WTC11 (cell line): ENCODE measurements at places on chromosomes 1 and 21. TPM values are rescaled to one million over a fixed set of nuclear protein-coding genes. Genes with fewer than 3 reads are reported as not detected.

DNA sequence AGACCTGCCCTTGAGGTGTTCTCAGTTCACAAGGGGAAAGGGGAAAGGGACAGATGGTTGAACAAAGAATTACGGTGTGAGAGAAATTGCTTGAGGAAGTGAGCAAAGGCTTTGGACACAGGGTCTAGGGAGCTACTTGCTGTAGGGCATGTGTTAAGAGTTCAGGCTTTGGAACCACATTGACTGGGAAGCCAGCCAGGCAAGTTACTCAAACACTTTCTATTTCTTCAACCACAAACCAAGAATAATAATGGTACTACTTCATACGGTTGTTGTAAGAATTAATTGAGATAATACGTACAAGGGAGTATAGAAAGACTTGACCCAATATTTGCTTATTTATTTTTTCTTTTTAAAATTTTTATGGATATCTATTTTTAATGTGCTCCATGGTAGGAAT lies 26.6 kb downstream of the AK4 start:
- H3K4me1 ChIP-seq: peaks cover 88% of the 10 kb centered on the region
- H3K4me3 ChIP-seq: no peak overlapping the region
- no peak for DNase-seq
- H3K27me3 ChIP-seq: no peaks in the 10 kb centered on the region

DNA sequence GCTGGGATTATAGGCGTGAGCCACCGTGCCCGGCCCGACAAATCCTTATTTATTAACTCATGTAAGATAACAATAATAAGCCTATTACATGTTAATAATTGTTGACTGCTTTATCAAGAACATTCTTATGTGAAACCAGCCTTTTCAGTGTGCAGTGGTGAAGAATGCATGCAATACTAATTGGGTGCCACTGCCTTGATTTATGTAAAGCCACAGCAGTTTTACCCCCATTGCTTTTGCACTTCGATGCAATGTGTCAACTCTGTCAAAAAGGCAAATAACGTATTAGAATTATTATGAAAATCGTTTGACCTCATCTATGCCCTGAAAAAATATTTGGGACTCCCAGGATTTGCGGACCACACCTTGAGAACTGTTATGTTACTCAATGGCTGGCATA lies 18.3 kb downstream of the NPR1 start:
- H3K27me3 ChIP-seq: no peaks in the 10 kb centered on the region
- no peak for DNase-seq
- no peak overlapping the region for H3K4me3 ChIP-seq
- H3K36me3 ChIP-seq: no peaks in the 10 kb centered on the region

DNA sequence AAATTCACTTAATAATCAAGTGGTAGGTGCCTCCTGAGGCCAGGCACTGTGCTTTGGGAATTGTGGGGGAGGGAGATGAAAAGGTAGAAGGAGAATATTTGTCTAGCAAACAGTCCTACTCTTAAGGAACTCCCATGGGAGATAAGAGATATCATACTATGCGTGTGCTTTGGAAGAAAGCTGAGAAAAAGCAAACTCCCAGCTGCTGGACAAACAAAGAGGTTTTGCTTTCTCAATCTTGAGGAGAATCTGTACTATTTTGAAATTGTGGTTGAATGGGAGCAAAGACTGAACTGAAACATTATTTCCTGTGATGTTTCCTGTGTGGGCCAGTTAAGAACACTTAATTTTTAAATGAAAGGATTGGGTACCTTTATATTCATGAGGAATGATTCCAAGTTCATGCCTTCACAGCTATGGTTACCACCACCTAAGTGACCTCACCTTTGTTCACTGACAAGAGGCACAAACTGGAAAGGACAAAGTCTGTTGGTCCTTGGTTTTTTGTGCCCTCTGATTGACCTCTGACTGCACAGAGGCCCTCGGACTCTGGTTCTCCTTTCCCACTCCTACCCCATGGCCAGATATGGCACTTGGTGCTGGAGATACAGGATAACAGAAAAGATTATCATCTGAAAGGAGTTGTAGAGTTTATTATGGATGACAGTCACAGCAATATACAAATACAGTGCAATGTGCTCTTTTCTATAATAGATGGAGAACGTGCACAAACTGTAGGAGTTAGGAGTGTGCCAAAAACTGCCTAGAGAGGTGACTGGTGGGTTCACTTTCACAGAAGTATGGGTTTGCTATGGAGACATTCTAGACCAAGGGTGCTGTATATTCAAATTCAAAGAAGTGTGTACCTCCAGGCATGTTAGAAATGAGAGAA lies 1.6 kb downstream of the CD53 start:
- peaks cover 20% of the 10 kb centered on the region for H3K4me1 ChIP-seq
- no peak for DNase-seq
- no peak overlapping the region for H3K4me3 ChIP-seq

DNA sequence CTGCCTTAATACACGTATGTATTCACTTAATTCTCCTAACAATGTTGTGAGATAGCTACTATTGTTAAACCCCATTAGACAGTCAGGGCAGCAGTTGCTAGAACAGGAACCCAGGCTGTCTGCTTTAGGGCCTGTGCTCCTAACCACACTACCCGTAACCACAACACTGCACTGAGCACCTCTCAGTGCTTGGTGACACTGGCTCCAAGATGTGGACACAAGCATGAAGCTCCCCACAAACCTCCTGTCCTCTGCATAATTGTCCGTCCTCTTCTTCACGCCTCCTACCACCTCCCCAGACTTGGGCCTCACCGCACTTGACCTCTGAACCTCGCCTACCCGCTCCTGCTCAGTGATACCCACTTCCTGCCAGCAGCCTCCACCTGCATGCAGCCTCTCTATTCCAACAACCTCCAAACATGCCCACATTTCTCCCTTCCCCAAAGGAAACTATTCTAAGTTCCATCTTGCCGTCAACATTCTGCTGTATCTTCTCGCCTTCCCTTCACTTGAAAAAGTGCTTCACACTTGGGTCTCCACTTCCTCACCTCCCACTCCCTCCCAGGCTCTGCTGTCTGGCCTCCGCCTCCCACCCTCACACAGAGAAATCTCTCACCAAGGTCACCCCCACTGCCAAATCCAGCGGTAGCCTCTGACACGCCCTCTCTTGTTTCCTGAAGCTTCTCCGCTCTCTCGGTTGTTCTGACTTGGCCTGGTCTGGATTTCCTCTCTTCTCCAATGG lies 14.6 kb upstream of the AHDC1 start:
- no peak for DNase-seq
- peaks cover 15% of the 10 kb centered on the region for H3K27me3 ChIP-seq
- H3K4me1 ChIP-seq: peaks cover 26% of the 10 kb centered on the region
- no peaks in the 10 kb centered on the region for H3K36me3 ChIP-seq

ANGPTL1 gene
- total RNA-seq: not detected in 3 replicates

DNA sequence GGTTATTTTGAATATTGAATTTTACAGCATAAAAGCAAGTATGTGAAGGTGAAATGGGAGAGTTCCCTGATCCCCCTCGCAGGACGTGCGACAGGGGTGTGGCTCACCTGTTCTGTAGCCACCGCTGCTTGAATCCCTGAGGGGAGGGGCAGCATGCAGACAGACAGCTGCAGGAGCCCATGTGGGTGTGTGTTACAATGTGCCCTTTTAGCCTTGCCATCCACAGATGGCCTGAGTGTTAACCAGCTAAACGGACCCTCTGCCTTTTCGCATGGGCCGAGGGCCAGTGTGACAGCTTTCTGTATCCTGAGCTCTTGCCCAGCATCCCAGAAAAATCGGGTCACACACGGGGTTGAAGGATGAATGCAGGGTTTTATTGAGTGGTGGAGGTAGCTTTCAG lies 43.3 kb downstream of the JAM2 start:
- no peaks in the 10 kb centered on the region for H3K36me3 ChIP-seq
- H3K27ac ChIP-seq: no peak overlapping the region
- no peaks in the 10 kb centered on the region; the same call in 1 of the 2 replicates for H3K27me3 ChIP-seq
- H3K4me3 ChIP-seq: peak overlapping the region; percentile 47
- H3K4me1 ChIP-seq: peaks cover 4% of the 10 kb centered on the region

ZBTB18 gene
- 16.0 to 18.5 TPM (median 17.7 TPM) in 3 replicates for total RNA-seq

PARS2 gene
- total RNA-seq: 11.5 to 12.1 TPM (median 12.1 TPM) in 3 replicates

DNA sequence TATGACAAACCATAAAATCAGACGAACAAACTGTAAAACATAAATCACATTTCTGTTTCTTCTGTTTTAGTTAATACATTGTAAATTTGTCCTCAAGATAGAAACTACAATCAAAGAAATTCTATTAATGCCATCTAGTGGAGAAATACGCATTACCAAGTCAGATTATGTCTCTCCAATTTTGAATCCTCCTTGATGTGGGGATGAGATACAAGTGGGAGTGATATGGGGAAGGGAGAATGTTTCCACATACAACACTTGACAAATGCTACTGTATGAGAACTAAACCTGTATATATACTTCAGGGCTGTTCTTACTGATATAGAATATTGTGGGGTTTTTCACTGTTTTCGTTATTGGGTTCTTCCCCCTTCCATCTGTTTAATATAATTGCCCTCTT lies 2.6 kb downstream of the HFM1 start:
- no peak overlapping the region for H3K4me3 ChIP-seq
- peaks cover 20% of the 10 kb centered on the region for H3K4me1 ChIP-seq
- H3K27ac ChIP-seq: no peak overlapping the region
- no peaks in the 10 kb centered on the region for H3K36me3 ChIP-seq
- no peak for DNase-seq

- H3K27me3 ChIP-seq: no peaks in the 10 kb centered on the region
- DNase-seq: no peak
- H3K36me3 ChIP-seq: peaks cover 12% of the 10 kb centered on the region
- H3K4me1 ChIP-seq: 0 out of 2 replicates have a peak, but pooled peaks cover 3% of the 10 kb centered on the region
These were observed 37.1 kb upstream of the SLC30A10 start for GRCh38 chr1:219965285-219966070.

DNA sequence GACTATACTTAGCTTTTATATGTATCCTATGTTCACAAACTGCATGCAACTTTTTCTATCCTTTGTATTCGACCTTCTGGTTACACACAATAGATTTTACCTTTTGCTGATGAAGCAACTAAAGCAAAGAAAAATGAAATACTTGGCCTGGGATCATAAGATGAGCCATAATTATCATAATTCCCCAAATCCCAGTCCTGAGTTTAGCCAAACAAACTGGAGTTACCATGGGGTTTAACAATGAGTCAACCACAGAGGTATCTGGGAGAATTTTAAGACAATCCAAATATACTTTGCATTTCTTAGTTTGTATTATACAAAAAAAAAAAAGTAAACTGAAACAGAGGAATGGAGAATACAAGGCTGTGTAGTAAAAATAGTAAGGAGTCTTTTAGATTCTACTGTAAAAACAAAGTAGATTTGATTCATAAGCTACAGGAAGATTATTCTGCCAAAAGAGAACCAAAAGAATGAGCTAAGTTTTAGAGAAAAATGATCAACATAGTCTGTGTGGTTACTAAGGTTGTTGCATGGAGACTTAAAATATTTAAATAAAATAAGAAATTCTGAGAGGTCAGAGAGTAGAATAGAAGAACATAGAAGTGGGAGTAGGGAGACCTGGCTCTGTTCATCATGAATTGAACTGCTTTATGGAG lies 60.4 kb upstream of the GORAB start:
- H3K27ac ChIP-seq: no peak overlapping the region
- no peaks in the 10 kb centered on the region for H3K36me3 ChIP-seq
- no peak overlapping the region for H3K4me3 ChIP-seq

- H3K4me1 ChIP-seq: no peaks in the 10 kb centered on the region
- no peaks in the 10 kb centered on the region for H3K36me3 ChIP-seq
- no peak overlapping the region for H3K27ac ChIP-seq
- DNase-seq: no peak
These were observed 115.8 kb downstream of the PLPPR5 start for GRCh38 chr1:98888869-98889268.

FMN2 gene
- 1.5 to 2.1 TPM (median 1.8 TPM) in 3 replicates for total RNA-seq

TTC39A gene
- total RNA-seq: 3.4 to 8.4 TPM (median 5.7 TPM) in 3 replicates

DNA sequence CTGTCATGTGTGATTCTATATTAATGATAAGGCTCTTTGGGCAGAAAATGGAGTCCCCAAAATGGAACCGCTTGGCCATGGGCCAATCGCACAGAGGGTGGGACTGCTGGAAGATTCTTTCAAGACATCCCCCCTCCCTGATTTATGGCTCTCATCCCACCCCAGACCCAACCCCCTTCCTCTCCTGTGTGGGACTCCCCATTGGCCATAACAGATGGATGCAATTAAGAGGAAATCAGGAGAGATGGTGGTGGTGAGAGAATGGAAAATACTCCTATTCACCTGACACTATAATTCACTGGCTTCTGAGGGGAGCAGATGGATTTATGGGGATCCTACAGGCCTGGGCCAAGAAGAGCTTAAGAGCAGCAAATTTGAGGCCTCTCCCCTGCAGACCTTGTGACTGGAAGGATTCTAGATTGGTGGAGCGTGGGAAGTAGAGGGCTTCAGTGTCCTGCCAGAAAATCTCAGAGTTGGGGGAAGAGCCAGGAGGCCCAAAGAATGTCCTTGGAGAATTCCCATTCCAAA lies 1.7 kb downstream of the IGFN1 start:
- no peaks in the 10 kb centered on the region for H3K36me3 ChIP-seq
- peaks cover 6% of the 10 kb centered on the region for H3K4me1 ChIP-seq
- no peak overlapping the region for H3K27ac ChIP-seq
- H3K4me3 ChIP-seq: no peak overlapping the region
- peaks cover 6% of the 10 kb centered on the region for H3K27me3 ChIP-seq
- DNase-seq: no peak

DNA sequence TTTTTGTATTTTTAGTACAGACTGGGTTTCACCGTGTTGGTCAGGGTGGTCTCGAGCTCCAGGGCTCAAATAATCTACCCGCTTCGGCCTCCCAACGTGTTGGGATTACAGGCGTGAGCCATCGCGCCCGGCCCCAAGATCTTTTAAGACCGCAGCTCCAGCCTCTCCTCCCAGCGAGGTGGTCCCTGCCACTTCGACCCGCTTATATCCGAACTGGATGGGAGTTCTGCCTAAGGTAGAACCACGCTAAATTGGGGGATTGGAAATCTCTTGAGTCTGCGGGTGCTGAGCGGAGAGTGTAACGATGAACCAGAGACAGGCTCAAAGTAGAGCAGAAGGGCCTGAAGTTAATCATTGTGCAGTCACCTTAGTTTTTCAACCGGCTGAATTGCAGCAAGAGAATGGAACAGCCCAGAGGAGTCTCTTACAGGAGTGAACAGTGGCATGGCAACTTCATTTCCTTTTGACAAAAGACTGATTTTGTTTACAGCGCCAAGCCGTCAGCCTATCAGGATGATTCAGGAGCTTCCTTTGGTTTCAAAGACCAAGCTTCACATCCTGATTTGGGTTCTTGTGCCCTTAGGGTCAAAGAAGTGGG lies 726 bp upstream of the CYB5R1 start:
- H3K36me3 ChIP-seq: no peaks in the 10 kb centered on the region; the same call in 1 of the 2 replicates
- H3K27ac ChIP-seq: peak overlapping the region; percentile 78
- peaks cover 20% of the 10 kb centered on the region for H3K4me1 ChIP-seq
- H3K4me3 ChIP-seq: peak overlapping the region; percentile 89
- DNase-seq: peak; percentile 16

GRCh38 chr1:164969253-164969652 lies 387.3 kb downstream of the LMX1A start:
- no peak overlapping the region for H3K4me3 ChIP-seq
- peaks cover 20% of the 10 kb centered on the region for H3K4me1 ChIP-seq
- no peak for DNase-seq

DNA sequence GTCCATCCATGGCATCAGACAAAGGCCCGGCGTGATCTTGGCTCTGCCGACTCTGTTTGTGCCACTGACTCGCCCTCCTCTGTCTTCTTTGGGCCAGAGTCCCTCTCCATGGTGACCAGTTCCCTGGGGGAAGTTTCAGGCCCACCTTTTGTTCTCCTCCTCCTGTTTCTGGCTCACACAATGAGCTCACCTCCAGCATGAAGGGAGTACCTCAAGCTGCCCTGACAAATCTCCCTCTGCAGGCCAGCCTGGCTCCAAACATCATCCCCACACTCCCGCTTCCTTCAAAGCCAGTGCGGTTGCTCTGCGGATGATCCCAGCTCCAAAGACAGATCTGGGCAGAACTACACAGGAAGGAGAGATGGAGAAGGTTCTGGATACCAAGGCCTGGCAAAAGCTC lies 576.6 kb downstream of the NPHP4 start:
- no peak for DNase-seq
- no peak overlapping the region for H3K4me3 ChIP-seq
- H3K4me1 ChIP-seq: no peaks in the 10 kb centered on the region
- no peak overlapping the region for H3K27ac ChIP-seq
- H3K36me3 ChIP-seq: peaks cover 73% of the 10 kb centered on the region
